Thyroid gland (tissue), 4 donors: ENCODE measurements at places on chromosomes 13 and 19. TPM values are rescaled to one million over a fixed set of nuclear protein-coding genes. Genes with fewer than 3 reads are reported as not detected.

DNA sequence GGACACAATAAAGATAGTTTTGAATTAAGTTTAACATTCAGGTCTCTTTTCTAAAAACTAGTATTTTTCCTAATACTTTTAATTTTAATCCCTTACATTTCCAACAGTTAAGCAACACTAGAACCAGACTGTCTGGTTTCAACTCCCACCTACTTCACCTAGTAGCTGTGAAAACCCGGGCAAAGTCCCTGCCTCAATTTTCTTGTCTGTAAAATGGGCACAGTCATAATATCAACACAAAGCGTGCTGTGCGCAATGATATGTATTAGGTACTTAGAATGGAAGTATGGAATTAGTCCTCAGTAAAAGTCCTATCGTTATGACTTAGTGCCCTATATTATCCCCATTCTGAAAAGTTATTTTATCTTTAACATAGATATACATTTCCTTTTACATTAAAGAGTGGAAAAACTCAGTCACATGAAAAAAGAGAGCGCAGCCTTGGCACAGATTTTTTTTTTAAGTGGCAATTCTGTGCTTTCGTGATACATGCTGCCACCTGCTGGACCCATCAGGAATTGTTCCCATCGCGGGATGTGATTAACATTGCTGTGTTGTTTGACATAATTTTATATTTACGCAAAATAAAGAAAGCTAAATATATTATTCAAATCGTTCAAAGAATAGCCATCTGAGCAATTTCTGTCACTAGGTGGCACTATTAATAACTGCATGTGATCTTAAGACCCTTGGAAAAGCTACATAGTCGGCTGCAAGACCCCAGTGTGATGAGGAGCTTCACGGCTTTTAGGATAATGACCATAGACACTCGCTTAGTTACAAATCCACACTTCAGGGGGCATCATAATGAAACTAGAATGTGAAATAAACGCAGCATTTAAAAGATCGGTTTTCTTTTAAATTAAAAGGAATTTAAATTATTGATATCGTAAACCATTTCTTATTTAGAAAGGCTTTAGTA, 59.9 kb downstream of the LIG4 start:
- DNase-seq, result peak; percentile 72

DNA sequence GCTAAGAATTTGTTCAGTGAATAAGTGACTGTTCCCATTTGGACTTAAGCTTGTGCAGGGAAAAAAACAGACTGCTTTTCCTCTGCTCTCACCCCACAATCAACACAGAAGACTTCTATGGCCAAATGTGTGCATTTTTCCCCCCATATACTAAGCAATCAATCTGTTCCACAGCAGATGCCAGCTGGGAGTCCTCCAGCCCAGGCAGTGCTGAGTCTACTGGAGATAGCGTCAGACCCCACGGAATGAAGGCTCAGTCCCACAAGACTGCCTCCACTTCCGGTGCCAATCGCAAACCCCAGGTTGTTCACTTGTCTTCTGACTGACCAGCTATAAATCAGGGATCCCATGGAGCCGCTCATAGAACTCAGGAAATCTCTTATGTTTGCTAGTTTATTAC, 69.5 kb upstream of the ANKRD10 start:
- no peak for DNase-seq

DNA sequence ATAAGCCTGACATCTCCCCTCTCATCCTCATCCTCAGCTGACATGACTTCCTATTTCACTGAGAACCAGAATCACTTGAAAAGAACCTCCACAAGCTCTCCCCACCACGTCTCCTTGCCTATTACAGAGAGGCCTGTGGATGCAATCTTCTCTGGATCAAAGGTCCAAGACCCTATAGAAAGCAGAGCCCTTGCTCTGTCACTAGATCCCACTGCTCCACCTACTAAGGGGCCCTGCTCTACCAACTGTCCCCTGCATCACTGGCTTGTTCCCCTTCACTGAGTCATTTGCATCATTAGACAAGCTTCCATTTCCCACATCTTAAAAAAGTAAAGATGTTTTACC, 40.8 kb downstream of the RCBTB2 start:
- DNase-seq, result no peak

- no peak for DNase-seq
These were observed at the start of gene CLDND2 for GRCh38 chr19:51368366-51369282. Gene CLDND2 (minus strand): TSS chr19:51369003. CDS start chr19:51368577, 426 bp downstream.

The OLFM2 gene
- 19.5 TPM for total RNA-seq
